T-helper 22 cell (primary cell): ENCODE measurements at places on chromosomes 5 and 9.
A peak's percentile ranks its signal among the peaks of the same experiment; 100 is the strongest.

DNA sequence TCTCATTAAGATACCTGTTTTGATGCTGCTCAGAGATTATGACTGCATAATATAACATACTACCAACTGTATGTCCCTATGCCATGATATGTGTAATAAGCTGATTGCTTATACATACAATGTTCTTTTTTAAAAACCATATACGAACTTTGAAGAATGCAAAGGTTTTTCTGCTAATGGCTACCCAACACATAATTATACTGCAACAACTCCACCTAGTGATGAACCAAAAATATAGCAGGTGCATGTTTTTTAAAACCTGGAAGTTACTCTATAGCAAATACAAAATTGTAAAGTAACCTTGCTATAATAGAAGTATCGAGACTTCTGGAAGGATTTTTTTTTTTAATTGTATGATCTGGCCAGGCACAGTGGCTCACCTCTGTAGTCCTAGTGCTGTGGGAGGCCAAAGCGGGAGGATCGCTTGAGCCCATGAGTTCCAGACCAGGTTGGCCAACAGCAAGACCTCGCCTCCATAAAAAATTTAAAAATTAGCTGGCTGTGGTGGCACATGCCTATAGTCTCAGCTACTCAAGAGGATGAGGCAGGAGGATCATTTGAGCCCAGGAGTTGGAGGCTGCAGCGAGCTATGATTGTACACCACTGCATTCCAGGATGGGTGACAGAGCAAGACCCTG is 49.1 kb downstream of the HOMER1 start:
- no peak for DNase-seq

GRCh38 chr9:126205845-126206498 is 120.7 kb upstream of the MVB12B start:
- DNase-seq: no peak

- no peak for DNase-seq
These were observed 556 bp downstream of the MTREX start for GRCh38 chr5:55308254-55308836.

GRCh38 chr5:7878381-7878873 is 9.5 kb downstream of the MTRR start:
- no peak for DNase-seq

DNA sequence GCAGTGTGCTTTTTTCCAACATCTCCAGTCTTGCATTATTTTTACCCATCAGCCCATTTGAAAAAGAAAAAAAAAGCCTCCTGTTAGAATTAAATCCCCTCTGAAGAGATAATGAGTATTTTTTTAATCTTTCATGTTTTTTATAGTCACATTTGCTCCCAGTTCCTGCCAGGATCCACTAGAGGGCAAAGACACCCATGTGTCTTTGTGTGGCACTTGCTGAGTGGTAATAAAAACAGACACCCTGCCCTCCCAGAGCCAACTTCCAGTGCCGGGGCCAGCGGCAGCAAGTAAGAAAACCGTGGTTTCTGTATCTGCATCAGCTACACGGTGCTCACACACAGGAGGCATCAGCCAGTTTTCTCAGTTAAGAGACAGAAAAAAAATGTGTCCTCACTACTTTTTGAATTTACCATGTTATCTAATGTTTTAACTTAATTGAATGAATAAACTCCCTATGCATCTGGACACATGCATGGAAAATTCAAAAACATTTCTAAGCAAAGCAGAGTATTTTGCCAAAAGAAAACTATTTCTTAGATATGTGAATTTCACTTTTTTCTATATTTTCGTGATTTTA is 70.2 kb upstream of the PLEKHG4B start:
- DNase-seq: no peak

DNA sequence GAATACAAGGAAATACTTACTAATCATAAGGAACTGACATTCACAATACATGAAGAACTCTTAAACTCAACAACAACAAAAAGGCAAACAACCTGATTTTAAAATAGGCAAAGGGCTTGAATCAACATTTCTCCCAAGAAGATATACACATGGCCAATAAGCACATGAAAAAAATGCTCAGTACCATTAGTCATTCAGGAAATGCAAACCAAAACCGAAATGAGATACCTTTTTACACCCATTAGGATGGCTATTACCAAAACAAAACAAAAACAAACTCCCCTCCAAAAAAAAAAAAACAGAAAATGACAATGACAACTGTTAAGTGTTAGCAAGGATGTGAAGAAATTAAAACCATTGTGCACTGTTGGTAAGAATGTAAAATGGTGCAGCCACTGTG is 104.1 kb upstream of the ZNF462 start:
- no peak for DNase-seq

DNA sequence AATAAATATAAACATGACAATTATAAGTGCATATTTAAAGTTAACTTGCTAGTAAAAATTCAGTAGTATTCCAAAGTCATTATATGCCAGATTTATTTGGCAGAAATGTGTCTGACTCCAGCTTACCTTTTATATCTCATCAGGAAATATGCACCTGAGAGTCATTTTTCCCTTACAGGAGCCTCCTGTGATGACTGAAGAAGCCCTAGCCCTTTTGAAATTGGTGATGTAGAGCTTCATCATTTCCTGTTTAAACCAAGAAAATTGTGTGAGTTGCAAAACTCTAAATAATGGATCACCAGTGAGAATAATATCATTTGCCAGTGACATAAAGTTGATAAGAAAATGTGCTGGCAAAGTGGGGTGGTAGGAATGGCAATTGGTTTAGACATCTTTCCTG is 42.1 kb upstream of the CTNND2 start:
- DNase-seq: no peak

DNA sequence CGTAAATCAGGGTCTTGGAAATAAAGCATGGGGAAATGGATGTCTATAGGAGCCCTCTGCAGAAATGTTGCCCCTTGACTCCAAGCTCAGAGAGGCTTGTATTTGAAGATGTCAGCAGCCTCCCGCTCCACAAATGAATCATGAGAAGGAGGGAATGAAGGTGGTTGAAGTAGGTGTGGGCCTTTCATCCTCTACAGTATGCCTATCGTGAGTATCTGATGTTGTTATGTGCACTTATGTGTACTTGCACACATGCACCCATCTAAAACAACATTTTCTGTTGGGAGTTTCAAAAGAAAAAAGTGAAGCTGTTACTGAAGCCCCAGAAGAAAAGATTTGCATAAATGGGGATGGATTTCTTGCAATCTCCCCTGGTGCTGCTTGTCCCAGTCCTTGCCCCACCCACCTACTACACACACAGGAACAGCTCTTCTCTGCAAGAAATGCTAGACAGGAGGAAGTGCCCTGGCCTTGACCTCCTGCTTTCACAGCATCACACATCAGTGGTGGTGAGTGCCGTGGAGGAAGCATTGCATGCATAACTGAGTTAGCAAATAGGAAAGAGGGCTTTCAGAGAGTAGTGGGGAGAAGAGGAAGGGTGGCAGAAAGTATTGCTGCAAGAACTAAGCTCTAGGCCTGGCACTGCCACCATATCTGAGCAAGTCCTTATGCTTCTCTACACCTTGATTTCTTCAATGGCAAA is 156.1 kb downstream of the SNX18 start:
- no peak for DNase-seq

DNA sequence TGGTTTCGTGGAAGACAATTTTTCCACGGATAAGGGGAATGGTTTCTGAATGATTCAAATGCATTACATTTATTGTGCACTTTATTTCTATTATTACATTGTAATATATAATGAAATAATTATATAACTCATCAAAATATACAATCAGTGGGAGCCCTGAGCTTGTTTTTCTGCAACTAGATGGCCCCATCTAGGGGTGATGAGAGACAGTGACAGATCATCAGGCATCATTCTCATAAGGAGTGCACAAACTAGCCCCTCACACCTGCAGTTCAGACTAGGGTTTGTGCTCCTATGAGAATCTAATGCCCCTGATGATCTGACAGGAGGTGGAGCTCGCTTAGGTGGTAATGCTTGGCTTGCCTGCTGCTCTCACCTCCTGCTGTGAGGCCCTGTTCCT is 6.4 kb downstream of the ISCA1 start:
- no peak for DNase-seq

DNA sequence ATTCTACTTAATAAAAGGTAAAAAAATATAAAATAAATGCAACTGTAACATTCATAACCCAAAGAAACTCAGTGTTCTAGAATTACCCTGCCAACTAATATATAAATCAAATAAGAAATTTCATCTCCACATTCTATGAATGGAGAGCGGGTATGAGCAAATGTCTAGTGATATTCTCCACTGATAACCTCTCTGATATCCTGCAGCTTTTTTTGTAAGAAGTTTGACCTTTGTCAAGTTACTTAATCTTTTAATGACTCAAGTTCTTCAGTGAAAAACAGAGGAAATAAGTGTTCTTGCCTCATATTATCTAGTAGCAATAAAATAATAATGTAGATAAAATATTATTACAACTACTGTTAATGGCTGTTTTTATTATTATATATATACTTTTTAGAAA is 1275.6 kb upstream of the CDH9 start:
- no peak for DNase-seq

DNA sequence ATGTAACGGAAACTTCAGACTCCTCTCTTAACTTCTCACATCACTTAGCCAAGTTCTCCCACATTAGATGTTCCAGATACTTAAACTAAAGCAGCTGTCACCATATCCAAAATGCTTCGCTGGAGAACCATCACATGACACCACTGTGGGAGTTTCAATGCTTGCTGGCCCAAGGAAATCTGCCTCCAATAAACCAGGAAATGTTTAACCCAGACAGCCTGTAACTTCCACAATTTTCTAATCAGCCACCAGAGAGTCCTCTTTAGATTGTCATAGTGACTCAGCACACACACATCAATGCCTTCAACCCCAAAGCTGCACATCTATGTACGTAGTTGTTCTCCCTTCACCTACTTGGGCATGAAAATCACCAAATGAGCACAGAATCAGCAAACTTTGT is 118.7 kb downstream of the LPAR1 start:
- no peak for DNase-seq

DNA sequence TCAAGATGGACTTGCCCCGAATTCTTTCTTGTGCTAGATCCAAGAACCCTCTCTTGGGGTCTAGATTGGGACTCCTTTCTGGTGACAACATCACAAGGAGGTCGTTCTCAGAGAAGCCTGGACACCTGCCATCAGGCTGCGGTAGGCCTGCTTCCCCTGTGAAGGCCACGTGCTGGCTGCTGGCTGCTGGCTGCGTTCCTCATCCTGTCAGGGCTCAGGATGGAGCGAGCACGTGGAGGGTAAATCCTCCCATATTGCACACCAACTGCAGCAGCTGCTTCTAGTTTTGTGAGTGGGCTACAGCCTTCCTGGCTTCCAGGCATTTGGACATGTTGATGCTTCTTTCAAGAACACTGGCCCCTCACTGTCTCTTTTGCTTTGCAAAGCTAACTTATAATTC is 95.6 kb downstream of the HSPA4 start:
- no peak for DNase-seq

- no peak for DNase-seq
These were observed 3.4 kb upstream of the CCIN start for GRCh38 chr9:36165826-36166167.

- no peak for DNase-seq
These were observed 112.4 kb downstream of the INIP start for GRCh38 chr9:112605518-112605917.

GRCh38 chr5:66232275-66232674 is 88.2 kb downstream of the SREK1 start:
- no peak for DNase-seq

GRCh38 chr9:19127871-19128500 is 694 bp upstream of the PLIN2 start:
- DNase-seq: peak; percentile 5

DNA sequence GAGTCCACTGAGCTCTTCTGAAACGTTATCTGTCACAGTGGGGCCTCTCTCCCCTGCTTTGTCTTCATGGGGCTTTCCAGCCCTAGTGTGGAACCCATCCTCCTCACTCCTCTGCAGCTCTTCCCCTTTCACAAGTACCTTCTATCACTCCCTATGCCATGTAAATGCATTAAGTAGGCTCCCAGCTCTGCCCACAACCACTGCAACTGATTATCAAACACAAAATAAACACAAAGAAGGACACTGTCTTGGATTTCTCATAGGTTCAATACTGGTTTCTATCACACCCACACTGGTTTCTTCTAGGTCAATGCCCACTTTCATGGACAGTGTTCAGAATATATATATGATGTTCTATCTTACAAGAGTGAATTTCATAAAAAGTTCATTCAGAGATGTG is 139.4 kb downstream of the GNAQ start:
- DNase-seq: no peak

DNA sequence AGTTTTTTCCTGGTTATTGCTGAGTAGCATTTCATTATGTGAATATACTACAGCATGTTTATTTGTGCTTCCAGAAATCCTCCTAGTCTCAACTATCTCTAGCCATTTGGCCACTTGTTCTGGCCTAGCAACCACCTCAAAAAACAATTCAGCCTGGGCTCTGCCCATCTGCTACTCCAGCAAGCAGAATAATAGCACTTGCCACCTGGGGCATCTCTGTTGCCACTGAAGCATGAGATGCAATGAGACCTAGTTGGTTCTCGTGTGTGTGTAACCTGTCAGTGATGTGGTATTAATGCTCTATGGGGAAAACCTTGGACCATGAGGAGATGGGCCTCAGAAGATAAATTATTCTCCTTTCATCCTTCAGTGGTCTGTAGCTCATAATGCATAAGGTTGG is 129.5 kb downstream of the RNF180 start:
- DNase-seq: no peak

GRCh38 chr5:32474209-32474854 is 29.8 kb upstream of the ZFR start:
- DNase-seq: no peak
